ENCODE measurements at places on chromosomes 3 and 15.

GRCh38 chr3:107641572-107642307, 119.0 kb downstream of the BBX start:
- DNase-seq, result no peak

- DNase-seq, result no peak
Observed at GRCh38 chr3:79551321-79551892, 216.4 kb downstream of the ROBO1 start.

GRCh38 chr3:155047672-155048071, 32.4 kb upstream of the MME start:
- no peak for DNase-seq

GRCh38 chr15:85543741-85544155, 163.3 kb downstream of the AKAP13 start:
- DNase-seq, result no peak

- no peak for DNase-seq
Observed at GRCh38 chr3:28018925-28019718, 222.3 kb upstream of the CMC1 start.

GRCh38 chr15:70095408-70096214, 2.1 kb downstream of the TLE3 start:
- DNase-seq, result no peak

GRCh38 chr15:100171411-100171810, 170.4 kb downstream of the ADAMTS17 start:
- no peak for DNase-seq

DNA sequence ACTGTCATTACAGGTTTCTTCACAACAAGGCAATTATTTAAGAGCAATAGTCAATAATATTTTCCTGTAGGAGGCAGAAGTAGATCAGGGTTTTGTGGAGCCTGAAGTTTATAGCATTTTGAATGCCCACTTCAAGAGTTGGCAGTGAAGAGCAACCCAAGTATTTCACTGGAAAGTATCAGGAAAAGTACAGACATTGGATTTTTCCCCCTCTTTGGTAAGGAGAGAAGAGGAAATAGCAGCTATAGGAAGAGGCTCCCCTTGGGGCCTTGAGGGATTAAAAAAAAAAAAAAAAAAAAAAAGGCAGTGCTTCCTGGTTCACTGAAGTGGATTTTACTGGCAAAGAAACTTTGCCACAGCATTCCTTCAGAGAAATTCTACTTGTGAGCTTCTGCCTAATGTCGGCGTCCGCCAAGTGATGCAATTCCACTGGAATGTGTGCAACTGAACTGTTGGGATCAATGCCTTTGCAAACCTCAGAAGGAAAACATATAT, 5.7 kb upstream of the CNTN6 start:
- no peak for DNase-seq

- DNase-seq, result no peak
Observed at GRCh38 chr3:56355570-56356185, 112.6 kb downstream of the ERC2 start.

GRCh38 chr15:77048135-77048876, 22.6 kb downstream of the TSPAN3 start:
- no peak for DNase-seq

GRCh38 chr3:175383371-175383770, 524.2 kb downstream of the NAALADL2 start:
- DNase-seq, result no peak

GRCh38 chr3:40201770-40202169, 107.7 kb upstream of the EIF1B start:
- DNase-seq, result no peak

- no peak for DNase-seq
Observed at GRCh38 chr15:80967451-80967850, 22.2 kb downstream of the MESD start.

- DNase-seq, result no peak
Observed at GRCh38 chr3:131807822-131808221, 227.0 kb downstream of the CPNE4 start.

DNA sequence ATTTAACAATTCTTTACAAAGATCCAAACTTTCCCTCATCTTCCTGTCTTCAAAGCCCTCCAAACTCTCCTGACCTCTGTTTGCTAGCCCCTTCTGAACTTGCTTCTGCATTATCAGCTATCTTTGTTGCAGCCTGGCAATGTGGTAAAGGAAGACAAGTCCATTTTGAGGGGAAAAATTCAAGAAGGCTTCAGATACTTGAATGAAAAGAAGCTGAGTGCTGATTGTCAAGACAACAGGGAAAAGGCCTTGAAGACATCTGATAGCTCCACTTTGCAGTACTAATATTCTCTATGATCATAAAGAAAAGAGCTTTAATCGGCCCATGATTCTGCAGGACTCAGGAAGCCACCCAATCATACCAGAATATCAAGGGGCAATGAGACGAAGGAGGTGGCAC, 91.8 kb downstream of the LMLN start:
- no peak for DNase-seq

- DNase-seq, result no peak
Observed at GRCh38 chr3:127858521-127858920, 36.2 kb upstream of the MGLL start.

DNA sequence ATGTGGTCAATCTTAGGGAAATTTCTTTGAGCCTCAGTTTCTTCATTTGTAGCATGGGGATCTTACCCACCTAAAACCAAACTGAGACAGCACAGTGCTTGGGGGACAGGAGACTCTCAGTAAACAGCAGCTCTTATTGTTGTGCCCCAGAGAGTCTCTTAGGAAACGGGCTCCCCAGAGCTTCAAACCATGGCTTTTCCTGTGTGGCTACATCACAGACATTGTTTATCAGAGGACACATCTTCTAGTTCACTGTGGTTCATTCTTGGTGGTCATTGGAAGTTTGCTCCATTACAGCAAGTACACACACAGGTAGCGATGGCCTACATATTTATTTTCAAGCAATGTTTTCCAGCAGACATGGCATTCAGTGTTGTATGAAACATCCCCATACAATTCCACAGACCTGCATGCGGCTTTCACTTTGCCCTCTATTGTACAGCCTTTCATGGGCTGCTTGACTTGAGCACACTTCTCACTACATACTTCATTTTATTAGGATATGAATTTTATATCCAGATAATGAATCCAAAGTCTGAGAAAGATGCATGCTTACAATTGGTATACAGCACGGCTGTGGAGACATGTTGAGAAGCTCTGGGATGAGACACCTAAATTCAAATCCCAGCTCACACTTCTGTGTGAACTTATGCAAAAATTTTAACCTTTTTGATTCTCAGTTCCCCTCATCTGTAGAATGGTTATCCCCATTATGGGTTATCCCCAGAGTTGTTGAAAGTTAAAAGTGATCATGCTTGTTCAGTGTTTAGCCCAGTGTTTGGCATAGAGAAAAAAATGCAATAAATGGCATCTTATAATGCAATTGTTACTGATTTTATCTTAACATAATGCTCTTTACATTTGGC, 84.8 kb upstream of the ICE2 start:
- DNase-seq, result no peak

- no peak for DNase-seq
Observed at GRCh38 chr15:76056931-76057330, 2.9 kb upstream of the TMEM266 start.

GRCh38 chr15:83940136-83940535, 286.2 kb downstream of the ADAMTSL3 start:
- no peak for DNase-seq

GRCh38 chr3:49277383-49277775, 347 bp upstream of the C3orf62 start:
- DNase-seq, result no peak

GRCh38 chr15:39200586-39200985, 380.3 kb upstream of the THBS1 start:
- DNase-seq, result no peak

- DNase-seq, result no peak
Observed at GRCh38 chr3:55305696-55306485, 181.2 kb downstream of the WNT5A start.

DNA sequence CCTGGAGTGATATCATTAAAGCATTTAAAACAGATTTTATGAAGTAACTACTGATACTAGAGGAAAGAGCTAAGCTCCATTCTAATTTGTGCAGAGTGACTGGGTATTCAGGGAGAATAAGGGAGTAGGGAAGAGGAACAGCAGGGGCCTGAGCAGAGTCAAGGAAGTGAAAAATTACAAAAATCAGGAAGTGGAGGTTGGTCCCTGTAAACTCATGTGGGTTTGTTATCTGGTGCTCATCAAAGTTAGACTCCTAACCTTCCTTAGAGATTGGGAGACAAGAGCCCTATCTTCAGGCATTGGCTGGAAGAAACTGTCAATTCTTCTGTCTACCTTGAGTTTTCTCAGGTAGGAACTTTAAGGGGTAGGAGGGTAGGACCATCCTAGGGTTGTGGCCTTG, 82.5 kb downstream of the NEK11 start:
- no peak for DNase-seq

DNA sequence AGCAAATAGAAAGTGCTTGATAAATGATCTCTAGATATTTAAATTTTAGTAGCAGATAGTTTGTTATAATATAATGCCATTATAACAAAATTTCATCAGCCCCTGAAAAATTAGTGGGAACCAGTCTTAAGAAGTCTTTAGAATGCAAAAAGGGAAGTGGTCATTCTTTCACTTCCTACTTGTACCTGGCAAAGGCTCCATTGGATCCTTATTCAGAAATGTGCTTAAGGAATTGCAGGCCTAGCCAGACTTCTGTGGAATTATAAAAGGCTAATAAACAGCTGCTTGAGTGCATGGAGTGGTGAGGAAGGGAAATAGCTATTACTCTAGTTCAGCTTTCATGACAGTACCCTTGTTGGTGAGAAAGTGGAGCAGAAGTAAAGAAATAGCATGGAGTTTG, 24.2 kb downstream of the PPM1L start:
- no peak for DNase-seq

DNA sequence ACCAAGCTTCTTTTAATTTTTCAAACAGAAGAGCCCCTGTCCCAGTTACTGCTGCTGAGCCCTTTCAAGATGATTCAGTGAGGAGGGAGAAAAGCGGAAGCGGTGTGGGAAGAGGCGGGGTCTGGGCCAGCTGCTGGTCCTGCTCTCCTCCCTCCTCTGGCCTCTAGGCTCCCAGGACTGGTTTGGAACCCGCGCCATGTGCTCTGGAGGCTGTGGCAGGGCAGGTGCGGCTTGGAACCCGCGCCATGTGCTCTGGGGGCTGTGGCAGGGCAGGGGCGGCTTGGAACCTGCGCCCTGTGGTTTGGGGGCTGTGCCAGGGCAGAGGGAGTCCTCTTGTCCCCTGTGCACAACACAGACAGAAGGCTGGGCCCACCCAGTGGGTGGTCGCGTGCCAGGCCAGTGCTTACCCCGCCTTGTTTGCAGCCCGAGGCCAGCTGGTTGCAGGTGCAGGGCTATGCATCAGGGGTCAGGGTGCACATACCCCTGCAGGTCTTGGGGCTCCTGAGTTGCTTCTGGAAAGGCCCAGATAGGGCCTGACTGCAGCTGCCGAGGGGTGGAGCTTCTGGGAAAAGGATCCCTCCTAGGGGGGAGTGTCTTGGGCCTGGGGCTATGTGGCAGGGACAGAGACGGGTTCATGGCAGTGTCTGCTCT, 12.2 kb downstream of the ALG1L2 start:
- no peak for DNase-seq

DNA sequence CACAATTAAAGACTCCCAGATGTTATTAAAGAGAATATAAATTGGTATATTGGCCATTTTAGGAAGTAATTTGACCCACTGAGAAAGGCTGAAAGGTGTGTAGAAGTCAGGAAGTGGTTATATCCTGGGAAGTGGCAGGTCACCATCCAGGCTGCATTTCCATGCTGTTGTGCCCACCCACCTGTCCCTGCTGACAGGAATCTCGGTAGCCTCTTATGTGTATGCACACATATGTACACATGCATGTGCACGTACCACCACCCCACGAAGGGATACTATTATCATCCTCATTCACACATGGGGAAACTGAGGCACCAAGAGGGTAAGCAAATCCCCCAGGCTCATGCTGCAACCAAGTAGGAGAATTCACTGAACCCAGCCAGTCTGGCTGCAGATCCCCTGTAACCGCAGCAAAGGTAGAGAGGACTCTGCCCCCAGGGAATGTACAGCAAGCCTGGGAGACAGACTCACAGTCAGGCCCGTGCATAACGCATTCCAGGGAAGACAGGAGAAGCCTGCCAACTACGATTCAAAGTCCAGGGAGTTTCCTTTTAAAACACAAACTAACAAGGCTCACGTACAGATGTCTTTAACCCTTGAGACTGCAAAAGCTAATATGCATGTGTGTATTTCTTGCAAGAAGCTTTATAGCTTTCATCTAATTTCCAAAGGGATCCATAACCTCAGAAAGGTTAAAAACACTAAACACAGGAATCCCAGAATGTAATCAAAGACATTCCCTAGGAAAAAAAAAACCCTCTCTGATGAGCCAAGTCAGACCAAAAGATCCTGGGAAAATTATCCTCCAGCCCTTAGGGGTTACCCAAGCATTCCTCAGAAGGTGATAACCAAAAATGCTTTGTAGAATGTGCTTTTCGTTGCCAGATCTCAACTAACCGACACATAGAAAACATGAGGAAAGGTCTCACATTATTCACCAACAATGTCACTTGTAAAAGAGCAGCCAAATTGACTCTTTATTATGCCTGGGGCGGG, 129.6 kb downstream of the ADAMTS17 start:
- DNase-seq, result no peak

GRCh38 chr15:96329403-96329981, 1.0 kb upstream of the NR2F2 start:
- no peak for DNase-seq

DNA sequence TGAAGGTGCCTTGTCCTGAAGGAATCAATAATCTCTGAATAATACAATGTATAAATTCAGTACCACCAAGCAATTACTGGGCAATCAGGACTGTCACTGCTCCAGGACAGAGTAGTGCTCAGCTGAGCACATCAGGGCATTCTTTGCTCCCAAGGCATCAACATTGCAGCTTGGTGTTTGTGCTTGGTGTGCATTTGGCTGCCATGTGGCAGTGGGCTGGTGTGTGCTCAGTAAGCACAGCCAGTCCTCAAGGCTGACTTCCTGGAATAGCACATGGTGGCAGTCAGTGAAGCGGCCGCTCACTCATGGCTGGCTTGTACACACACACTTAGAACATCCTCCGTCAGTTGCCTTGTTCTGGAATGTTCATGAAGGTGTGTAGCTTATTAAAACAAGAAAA, 217.0 kb downstream of the EPHB1 start:
- DNase-seq, result no peak
